ENCODE measurements at places on chromosomes 4 and X. TPM values are rescaled to one million over a fixed set of nuclear protein-coding genes. Genes with fewer than 3 reads are reported as not detected.

The RHOXF2B gene
- not detected for total RNA-seq

The SULT1E1 gene
- total RNA-seq: 4.3 TPM

The SLC34A2 gene
- 1,564 TPM for total RNA-seq

DNA sequence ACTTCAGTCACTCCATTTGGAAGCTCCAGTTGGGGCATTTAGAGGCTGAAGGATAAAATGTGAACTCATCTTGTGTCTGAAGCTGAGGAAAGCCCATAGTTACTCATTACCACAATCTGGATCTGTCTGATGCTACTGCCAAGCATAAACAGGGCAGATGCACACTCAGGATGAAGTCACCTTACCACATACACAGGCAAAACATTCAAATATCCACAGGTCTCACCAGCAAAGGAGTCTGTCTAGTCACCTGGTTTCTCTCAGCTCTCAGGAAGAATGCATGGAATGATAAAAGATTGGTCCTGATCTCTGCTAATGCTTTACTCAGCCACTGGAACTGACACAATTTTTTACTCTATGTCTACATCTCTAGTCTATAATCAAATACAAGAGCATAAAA is 13.0 kb upstream of the ODAPH start:
- no peak overlapping the region for H3K4me3 ChIP-seq
- no peaks in the 10 kb centered on the region for H3K4me1 ChIP-seq
- H3K27me3 ChIP-seq: no peaks in the 10 kb centered on the region
- no peak overlapping the region for H3K27ac ChIP-seq
- H3K36me3 ChIP-seq: no peaks in the 10 kb centered on the region

DNA sequence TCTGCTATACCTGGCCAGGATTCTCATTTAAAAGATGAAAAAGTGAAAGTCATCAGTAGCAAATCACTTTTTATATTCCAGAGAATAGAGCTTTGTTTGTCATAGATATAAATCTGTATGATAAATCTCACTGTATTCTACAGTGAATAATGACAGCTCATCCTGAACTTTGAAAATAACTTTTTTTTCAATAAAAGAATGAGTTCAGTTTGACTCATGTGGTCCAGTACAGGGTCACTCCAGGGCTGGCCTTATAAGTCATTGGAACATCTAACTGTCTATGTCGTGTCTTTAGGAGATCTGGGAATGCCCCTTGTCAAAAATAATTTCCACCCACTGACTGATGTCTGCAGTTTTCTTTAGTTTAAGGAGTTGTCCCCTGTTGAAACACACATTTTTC is 18.5 kb upstream of the CXCL8 start:
- H3K27ac ChIP-seq: no peak overlapping the region
- no peak for DNase-seq
- H3K4me3 ChIP-seq: no peak overlapping the region
- H3K27me3 ChIP-seq: no peaks in the 10 kb centered on the region
- no peaks in the 10 kb centered on the region for H3K36me3 ChIP-seq

DNA sequence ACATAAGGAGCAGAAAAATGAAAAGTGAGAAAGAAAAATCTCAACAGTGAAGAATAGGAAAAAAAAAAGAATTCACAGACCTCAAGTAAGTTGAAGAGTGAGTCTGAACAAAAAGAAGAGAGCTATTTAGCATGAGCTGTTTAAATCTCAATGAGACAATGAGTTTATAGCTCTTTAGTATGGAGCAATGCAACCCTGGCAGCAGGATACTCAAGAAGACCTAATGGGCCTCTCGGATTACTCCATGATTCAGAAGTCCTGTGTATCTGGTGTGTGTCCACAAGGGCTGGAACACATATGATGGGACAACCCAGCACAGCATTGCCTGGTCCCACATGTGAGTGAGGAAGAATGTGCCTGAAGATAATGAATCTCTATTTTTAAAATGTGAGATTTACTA is 563.1 kb upstream of the INTU start:
- DNase-seq: no peak
- no peaks in the 10 kb centered on the region for H3K4me1 ChIP-seq
- H3K27ac ChIP-seq: no peak overlapping the region
- no peaks in the 10 kb centered on the region for H3K27me3 ChIP-seq
- no peaks in the 10 kb centered on the region for H3K36me3 ChIP-seq

DNA sequence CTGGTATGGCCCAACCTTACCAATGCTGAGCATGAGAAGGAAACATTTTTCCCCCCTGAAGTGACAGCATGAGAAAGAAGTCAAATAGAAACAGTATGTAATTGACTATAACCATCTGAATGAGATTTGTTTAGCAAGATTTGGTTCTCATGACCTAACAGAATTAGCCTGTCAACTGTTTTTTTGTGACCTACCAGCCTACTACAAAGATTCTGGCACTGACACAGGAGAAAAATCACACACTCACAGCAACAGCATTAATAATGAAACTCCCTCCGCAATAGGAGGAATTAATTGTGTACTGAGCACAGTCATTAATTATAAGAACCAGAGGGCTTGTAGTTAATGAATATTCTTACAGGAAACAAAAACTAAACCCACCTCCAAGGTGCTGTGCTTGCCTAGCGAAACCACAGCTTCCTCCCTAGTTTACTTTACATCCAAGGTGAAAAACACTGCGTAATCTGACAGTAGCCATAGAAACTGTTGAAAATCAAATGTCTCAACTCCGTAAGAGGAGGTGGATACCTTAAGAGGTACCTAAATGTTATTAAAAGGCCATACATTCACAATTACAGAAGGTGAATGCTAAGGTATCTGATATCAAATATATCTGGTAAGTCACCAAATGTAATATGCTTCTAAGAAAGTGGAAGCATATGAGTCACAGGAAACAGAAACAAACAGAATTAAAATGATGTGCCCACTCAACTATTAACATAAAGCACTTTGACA is 34.9 kb downstream of the MMRN1 start:
- H3K36me3 ChIP-seq: no peaks in the 10 kb centered on the region
- H3K27me3 ChIP-seq: no peaks in the 10 kb centered on the region
- DNase-seq: no peak
- no peak overlapping the region for H3K27ac ChIP-seq
- H3K4me1 ChIP-seq: no peaks in the 10 kb centered on the region

- H3K27ac ChIP-seq: no peak overlapping the region
- H3K36me3 ChIP-seq: no peaks in the 10 kb centered on the region
- H3K27me3 ChIP-seq: no peaks in the 10 kb centered on the region
- DNase-seq: no peak
- no peaks in the 10 kb centered on the region for H3K4me1 ChIP-seq
Measured at GRCh38 chrX:2984342-2984741, 22.0 kb upstream of the ARSH start.

- no peaks in the 10 kb centered on the region for H3K27me3 ChIP-seq
- no peak overlapping the region for H3K4me3 ChIP-seq
- H3K36me3 ChIP-seq: no peaks in the 10 kb centered on the region
- H3K4me1 ChIP-seq: no peaks in the 10 kb centered on the region
Measured at GRCh38 chr4:83138946-83139345, 24.4 kb upstream of the PLAC8 start.

DNA sequence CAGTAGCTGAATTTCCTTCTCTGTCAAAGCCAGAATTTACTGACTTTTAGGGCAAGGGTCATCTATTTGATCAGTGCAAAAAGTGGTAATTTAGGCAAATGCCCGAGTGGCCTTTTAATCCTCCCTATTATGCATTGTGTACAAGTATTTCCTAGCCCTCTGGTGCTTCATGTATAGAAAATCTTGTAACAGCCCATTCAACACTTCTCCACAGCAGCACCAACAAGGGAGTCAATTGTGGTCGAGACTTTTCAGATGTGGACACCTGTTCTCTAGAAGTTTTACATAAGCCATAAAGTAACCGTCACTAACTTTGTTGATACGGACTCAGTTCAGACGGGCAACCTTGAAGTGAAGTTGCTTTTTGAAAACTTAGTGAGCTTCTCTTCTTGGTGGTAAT is 50.9 kb upstream of the FHDC1 start:
- H3K27me3 ChIP-seq: no peaks in the 10 kb centered on the region
- no peaks in the 10 kb centered on the region for H3K4me1 ChIP-seq
- no peak overlapping the region for H3K4me3 ChIP-seq

DNA sequence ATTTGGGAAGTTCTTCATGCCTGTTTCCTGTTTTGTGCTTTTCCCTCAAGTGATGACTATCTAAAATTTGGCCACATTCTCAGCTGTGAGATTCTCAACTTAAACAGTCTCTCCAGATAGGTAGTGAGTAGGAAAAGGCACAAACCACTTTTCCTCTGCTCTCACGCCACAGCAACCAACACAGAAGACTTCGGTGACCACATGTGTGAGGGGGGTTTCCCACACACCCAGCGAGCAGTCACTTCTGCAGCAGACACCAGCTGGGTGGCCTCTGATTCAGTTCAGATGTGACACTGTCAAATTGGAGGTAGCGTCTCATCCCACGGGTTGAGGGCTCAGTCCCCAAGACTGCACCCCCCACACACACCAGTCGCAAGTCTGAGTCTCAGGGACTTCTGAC is 25.1 kb upstream of the CLDN34 start:
- no peak overlapping the region for H3K4me3 ChIP-seq
- no peaks in the 10 kb centered on the region for H3K4me1 ChIP-seq
- H3K27ac ChIP-seq: no peak overlapping the region
- no peak for DNase-seq
- H3K36me3 ChIP-seq: no peaks in the 10 kb centered on the region
- no peaks in the 10 kb centered on the region for H3K27me3 ChIP-seq

GRCh38 chrX:43878906-43879526 is 3.2 kb downstream of the MAOB start:
- no peaks in the 10 kb centered on the region for H3K36me3 ChIP-seq
- no peaks in the 10 kb centered on the region for H3K27me3 ChIP-seq
- H3K27ac ChIP-seq: no peak overlapping the region
- no peak overlapping the region for H3K4me3 ChIP-seq
- DNase-seq: no peak
- no peaks in the 10 kb centered on the region for H3K4me1 ChIP-seq

DNA sequence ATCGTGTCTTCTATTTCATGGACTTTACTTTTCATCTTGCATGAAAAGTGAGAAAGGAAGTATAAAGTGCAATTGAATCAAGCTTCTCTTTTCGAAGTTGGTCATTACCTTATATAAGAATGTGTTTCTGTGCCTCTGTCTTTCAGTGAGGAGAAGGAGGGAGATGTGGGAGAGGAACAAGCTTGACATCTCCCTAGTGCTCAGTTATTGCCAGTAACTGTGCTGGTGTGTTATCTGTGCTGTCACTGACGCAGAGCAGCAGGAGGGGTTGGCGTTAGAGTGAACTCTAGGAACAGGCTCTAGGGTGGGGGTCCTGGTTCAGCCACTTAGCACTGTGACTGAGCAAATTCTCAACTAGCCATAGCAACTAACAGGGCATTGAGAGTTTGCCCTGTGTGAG is 34.0 kb upstream of the TBC1D9 start:
- H3K4me3 ChIP-seq: no peak overlapping the region
- no peaks in the 10 kb centered on the region for H3K27me3 ChIP-seq
- H3K27ac ChIP-seq: peak overlapping the region; percentile 30
- no peak for DNase-seq

All from upper lobe of left lung (tissue), 6 donors.